Right lobe of liver (tissue), 6 donors: ENCODE measurements at places on chromosomes 1 and 21. TPM values are rescaled to one million over a fixed set of nuclear protein-coding genes. Genes with fewer than 3 reads are reported as not detected.

The NFASC gene
- total RNA-seq = 6.7 TPM

The ANP32E gene
- 9.8 TPM for total RNA-seq

The STRIP1 gene
- total RNA-seq = 12.4 TPM

The ANKRD45 gene
- not detected for total RNA-seq

The LRRC38 gene
- total RNA-seq = not detected

The TMEM61 gene
- total RNA-seq = not detected

The MAP10 gene
- total RNA-seq = 2.1 TPM

The CRP gene
- 3,661 TPM for total RNA-seq

The B3GALT2 gene
- total RNA-seq = 0.23 TPM

The RNU1-4 gene
- under 0.01 TPM for total RNA-seq

DNA sequence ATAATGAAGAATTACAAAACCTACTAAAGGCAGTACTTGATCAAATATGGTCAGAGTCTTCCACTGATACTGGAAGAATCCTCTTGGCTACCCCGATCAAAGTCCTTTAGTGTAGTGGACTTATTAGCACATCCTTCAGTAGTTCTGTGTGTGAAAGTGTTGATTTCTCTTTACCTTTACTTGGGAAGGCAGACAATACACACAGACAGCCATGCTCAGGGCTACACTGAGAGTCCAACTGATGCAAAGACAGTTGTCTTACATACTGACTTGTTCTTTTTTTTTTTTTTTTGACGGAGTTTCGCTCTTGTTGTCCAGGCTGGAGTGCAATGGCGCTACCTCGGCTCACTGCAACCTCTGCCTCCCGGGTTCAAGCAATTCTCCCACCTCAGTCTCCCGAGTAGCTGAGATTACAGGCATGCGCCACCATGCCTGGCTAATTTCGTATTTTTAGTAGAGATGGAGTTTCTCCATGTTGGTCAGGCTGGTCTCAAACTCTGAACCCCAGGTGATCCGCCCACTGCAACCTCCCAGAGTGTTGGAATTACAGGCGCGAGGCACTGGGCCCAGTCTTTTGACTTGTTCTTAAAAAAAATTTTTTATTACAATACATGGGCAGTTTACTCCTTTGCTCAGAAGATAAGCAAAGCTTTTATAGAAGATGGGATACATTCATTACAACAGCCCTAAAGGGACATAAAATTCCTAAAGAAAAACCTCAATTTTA, 3.5 kb upstream of the PTTG1IP start:
- no peak for DNase-seq

DNA sequence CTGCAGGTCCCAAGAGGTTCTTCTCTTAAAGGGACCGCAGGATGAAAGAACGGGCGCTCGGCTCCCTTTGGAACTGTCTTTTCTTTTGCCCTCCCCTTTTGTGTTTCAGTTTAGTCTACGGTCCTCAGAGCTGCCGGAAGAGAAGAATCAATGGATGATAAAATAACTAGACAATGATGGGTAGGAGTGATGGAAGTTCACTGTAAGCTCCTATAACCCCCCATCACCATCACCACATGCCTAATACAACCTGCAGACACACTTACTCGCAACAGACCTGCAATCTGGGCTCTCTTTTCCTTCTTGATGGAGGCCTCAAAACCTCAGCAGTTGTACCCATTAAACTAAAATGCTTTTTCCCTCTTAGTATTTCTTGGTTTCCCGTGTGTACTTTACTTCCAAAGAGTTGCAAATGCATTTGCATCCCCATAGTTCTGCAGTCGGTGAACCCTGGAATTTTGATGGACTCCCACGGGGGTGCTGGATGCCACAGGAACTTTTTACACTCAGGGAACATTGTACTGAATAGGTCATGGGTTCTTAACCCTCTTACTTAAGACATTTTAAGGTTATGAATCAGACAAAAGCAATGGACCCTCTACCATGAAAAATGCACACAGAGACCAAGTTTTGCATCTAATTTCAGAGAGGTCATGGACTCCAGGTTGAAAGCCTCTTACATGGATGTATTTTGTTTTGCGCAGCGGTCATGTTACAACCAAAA, 633 bp upstream of the RFX5 start:
- no peak for DNase-seq

DNA sequence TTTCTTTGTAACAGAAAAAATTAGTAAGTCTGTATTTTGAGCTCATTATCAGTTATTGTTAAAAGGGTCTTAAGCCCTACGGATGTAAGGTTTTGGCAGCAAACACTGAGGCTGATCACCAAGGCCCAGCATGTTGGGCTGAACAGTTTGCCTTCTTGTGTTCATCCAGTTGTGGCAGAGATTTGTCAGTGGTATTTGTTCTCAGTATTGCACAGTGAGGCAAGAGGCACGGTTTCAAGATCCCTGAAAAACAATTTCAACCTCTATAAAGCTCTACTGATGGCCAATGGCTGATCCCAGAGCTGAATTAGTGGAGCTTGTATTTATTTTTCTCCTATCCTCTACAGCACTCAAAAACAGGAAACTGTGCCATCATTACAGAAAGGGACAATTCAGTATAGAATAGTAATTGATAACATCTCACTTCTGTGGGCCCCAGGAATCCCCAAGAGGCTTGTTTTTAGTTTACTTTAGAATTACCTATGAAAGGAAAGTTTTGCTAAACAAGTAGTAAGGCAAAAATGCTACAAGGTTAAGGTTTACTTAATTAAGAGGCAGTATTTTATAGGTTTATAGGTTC, 191.8 kb upstream of the RAB4A start:
- DNase-seq = no peak

- DNase-seq = no peak
Observed at GRCh38 chr21:31576428-31576827, 83.1 kb upstream of the SOD1 start.

- DNase-seq = no peak
Observed at GRCh38 chr1:109241841-109242345, 7.4 kb upstream of the CELSR2 start.

GRCh38 chr1:230851291-230851691, 17.0 kb downstream of the C1orf198 start:
- no peak for DNase-seq

DNA sequence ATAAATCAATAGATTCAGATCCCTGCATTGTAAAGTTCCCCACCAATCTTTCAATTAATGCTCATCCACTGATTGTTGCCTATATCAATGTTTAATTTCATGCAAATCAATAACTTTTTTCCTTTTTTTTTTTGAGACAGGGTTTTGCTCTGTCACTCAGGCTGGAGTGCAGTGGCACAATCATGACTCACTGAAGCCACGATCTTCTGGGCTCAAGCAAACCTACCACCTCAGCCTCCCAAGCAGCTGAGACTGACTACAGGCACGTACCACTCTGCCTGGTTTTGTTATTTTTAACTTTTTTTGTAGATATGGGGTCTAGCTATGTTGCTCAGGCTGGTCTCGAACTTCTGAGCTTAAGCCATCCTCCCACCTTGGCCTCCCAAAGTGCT, 25.7 kb downstream of the DIO1 start:
- no peak for DNase-seq

DNA sequence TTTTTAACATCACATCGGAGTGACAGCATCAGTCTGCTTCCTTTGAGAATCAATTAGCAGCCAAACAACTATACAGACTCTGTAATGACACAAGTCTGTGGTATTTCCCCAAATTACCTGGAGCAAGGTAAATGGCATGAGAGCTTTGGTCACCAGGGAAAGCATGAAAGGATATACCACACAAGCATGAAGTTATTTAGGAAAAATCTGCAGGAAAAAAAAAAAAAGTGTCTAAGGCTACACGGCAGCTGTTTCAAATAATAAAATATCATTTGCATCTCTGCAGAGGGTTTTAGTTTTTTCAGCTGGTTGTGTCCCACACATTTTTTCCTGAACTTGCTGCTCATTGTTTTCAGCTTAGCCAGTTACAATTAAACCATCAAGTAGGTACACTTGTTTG, 234.7 kb downstream of the TTLL7 start:
- no peak for DNase-seq

DNA sequence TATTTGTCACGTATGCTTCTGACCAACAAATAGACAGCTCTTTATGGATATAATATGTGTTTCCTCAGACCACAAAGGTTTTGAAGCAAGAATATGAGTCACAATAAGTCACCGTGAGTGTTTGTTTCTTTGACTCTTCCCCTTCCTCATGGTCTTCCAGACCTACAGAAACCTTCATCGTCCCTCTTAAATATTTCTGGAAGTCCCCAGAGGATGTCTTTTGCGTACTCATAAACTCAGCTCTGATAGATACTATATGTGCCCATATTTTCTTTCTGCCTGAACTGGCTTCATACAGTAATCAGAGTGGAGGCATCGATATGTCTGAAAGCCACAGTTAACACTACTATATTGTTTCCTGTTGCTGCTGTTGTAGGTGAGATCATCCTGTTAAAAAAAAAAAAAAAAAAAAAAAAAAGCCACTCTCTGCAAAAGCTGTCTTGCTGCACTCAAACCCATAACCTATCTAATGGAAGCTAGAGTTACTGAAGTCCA, 38.4 kb downstream of the ADAMTS1 start:
- no peak for DNase-seq

- DNase-seq = no peak
Observed at GRCh38 chr1:41454406-41454805, 30.1 kb downstream of the EDN2 start.

DNA sequence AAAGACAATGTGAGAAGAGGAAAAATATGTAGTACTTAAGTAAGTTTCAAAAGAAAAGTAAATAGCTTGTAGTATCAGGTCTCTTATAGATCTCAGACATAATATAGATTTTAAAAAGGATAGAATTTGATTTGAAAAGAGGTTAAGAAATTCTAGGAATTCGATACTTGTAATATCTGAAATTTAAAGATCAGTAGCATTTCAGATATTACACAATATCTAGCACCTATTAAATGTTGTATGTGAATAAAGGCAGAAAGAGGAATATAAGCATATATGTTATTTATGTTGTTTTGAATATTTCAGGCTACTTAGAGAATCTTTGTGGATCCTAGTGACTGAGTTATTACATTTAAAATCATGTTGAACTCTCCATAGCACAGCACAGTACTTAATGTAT, 35.0 kb upstream of the METTL18 start:
- DNase-seq = no peak

GRCh38 chr1:245378745-245379144, 224.0 kb downstream of the KIF26B start:
- no peak for DNase-seq

DNA sequence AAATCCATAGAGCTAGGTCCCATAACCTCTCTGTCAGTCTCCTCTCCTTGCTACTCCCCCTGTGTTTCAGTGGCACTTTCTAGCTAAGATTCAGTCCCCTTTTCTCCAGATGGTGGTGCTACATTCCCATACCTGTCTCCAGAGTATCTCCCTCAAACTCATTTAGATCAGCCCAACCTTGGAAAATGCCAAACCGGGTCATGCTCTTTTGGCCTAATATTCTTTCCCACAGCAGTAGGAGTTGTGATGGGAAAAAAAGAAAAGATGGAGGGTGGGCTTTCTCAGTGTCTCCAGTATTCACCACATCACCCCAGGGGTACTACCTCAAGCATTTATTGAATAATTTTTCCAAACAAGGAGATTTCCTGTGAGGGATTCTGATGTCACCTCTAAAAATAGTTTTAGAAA, 3.2 kb upstream of the RXFP4 start:
- DNase-seq = no peak

DNA sequence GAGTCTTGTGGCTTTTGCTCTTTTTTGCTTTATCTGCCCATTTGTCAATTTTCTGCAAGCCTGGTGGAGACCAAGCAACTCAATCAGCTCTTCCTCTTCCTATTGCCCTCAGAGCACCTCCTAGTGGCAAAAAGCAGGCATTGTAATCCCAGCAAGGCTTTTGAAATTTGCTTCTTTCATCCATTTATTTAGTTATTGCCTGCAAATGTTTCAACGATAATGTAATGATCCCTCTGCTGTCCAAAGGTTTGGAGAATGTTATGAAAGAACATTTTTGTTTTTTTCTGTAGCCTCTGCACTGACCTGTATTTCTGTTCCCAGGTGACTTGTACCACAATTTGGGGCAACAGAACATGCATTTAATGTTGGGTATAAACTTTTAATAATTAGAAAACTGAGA, 127.8 kb downstream of the GABPA start:
- DNase-seq = no peak

DNA sequence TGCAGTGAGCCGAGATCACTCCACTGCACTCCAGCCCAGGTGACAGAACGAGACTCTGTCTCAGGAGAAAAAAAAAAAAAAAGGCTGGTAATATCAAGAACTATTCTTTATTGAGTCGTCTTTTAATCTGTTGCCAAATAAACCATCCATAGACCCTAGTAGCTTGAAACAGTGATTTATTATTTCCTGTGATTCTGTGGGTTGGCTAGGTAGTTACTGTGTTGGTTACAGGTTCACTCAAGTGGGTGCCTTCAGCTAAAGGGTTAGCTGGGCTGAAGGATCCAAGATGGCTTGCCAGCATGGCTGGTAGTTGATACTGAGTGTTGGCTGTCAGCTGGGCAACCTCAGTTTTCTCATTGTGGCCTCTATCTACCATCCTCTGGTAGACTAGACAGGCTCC, 9.2 kb downstream of the TLCD4 start:
- no peak for DNase-seq

DNA sequence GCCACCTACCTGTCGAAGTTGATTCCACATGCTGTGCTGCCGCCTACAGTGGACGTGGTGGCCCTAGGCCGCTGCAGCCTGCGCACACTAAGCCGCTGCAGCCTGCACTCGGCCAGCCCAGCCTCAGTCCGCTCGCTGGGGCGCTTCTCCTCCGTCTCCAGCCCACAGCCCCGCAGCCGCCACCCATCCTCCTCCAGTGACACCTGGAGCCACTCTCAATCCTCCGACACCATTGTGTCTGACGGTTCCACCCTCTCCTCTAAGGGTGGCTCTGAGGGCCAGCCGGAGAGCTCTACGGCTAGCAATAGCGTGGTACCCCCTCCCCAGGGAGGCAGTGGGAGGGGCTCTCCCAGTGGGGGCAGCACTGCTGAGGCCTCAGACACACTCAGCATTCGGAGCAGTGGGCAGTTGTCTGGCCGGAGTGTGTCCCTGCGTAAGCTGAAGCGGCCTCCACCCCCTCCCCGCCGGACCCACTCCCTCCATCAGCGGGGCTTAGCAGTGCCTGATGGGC, 46.9 kb downstream of the YARS1 start:
- no peak for DNase-seq

GRCh38 chr1:52567943-52568342, 15.1 kb upstream of the TUT4 start:
- DNase-seq = no peak

GRCh38 chr1:9346566-9346965, 53.9 kb downstream of the SPSB1 start:
- DNase-seq = no peak

DNA sequence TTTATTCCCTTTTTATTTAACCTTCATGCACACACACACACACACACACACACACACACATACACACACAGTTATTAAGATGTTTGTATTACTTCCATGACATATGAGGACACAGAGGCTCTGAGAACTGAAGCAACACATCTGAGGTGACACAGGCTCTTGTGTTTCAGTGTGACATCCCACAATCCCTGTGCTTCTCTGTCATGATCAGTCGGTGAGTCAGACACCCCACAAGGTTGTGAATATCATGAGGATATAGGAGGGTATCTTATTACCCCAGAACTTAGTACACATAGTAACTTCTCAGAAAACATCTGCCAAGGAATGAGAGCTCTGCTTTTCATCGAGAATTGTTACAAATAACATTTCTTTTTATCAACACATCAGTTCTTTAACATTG, 459.3 kb downstream of the PLPP3 start:
- DNase-seq = no peak
